ENCODE measurements at places on chromosomes 3 and 15.

DNA sequence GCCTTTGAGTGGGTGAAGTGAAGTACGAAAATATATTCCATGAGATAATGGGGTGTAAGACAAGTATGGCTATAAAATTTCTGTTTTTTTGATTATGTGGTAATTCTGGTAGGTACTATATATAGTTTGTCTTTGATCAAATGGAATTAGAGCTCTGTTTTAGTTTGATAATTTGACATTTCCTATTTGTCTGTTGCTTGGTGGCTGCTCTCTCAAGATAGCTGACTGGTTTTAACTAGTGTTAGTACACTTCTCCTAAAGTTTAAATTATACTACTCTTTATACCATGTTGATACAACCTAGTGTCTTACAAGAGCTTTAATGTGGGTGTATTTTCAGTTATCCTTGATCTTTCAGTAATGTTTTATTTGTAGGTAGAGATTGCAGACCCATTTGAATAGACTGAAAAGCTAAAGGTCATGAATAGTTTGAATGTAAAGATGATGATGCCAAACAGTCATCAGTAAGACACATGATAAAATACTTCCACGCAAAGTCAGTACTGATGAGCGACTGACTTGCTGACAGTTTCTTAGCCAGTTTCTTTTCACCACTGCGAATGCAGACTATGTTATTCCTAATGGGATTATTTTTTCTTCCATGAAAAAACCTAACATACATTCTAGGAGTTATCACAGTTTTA, 15.2 kb downstream of the SACM1L start:
- no peak for DNase-seq

DNA sequence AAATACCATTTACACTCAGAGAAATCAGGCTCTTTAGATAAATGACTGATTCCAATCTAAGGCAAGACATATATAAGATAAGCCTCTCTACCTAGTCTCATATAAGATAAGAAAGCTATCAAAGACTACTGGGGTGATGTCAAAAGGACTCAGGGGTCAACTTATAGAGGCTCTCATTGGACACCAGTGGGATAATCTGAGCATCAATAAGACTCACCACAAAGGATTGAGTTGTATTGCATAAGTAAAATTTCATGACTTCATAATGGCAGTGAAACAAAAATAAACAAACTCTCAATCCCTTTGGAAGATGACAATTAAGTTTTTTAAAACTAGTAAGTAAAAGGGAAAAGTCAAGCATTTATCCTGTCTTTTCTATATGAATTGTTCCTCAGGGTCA, 317.8 kb downstream of the SHQ1 start:
- DNase-seq = no peak

DNA sequence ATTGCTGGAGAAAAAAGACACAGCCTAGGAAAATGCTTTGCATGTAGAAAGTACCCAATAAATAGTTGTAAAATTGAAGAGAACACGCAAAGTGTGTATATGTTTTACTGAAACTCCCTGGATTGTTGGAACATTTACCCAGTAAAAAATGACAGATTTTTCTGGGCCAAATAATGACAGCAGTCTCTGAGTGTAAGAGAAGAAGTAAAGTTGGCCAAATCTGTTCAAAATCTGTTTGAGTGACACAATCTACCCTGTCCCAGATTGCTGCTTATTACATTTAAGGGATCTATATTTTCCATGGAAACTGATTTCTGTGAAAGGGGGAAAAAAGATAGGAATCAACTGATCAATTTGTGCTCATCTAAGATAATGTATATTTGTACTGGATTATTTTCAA, 267.9 kb downstream of the TUSC7 start:
- no peak for DNase-seq

DNA sequence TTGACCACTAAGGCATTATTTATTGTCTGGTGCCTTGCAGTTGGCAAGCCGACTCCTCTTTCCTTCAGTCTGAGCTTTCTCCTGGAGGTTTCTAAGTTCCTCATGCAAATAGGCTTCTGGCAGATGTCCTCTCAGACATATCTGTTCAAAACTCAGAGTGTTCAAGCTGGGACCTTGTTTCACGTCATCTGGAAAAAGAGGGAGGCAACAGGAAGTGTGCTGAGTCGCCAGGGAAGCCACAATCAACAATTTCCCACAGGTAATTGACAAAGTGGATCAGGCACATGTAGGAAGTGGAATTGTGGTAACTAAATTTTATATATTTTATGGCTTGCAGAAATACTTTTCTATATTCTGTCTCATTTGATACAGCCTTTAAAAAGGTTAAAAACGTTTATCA, 14.6 kb downstream of the SCG5 start:
- no peak for DNase-seq

DNA sequence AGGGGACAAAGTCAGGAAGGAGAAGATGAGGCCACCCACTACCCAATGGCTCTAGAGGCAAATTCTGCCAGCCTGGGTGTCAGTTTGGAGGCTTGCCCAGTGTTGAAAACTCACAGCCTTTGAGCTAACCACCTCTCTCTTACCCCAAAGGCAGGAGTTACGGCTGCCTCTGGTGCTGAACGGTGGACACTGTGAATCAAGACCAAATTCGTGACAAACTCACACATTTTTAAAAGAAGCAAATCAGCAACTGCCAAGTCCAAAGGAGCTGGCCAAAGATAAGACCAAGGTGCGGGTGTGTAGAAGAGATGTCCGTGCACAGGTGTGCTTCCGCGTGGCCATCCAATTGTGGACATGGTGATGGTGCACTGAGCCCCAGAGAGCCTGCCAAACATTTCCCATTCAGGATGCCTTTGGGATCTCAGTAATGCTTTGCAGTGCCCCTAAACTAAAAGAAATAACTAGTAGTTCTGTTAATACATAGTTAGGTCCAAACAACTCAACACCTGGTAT, 74.6 kb downstream of the FAM174B start:
- DNase-seq = no peak

GRCh38 chr3:178397836-178398235, 138.4 kb upstream of the KCNMB2 start:
- no peak for DNase-seq

DNA sequence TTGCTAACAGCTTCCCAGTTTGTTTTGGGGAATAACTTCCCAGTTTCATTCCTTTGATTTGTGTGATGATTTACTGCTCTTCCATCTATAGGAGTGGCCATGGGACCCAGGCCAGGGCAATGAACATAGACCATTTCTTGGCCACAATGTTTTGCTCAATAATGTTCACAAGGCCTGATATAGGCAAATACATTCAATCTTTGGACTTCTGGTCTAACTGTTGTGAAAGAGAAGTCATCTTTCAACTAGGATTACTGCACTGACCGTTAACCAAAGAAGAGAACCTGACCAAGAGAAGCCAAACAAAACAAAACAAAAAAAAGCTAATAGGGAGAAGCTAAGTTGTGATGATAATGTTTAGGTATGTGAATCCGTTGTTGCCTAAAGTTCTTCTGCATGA, 221.8 kb upstream of the SUCLG2 start:
- no peak for DNase-seq

GRCh38 chr15:52496175-52496574, 32.5 kb downstream of the MYO5A start:
- DNase-seq = no peak

DNA sequence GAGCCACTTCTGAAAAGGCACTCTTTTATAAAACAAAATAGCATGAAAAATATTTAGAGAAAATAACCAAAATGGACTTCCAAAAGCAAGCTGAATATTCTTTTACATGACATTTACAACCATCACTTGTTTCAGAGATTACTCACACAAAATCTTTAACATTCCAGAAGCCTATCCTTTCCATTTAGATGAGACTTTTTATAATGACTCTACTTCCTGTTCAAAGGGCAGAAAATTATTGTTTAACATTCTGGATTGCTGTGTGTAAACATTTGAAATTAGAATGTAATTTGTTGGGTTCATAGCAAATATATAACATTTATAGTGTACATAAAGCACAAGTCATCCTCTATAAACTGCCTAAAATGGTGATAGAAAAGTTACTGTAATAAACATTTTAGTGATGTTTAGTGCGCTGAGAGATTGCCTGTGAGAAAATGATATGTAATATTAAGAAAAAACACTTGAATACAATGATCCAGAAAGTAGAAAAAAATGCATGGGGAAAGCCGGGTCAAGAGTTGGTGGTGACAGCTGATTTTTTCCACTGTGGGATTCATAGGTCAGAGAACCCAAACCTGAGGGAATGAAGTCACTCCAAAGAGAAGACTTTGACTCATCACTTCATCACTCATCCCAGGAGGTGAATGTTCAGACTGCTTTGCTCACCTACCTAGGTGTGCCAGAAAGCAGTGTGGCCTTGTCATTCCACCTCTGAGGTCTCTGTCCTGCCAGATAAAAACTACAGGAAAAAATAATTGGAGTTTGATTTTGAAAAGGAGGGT, 305.8 kb downstream of the ARPP21 start:
- DNase-seq = no peak

- DNase-seq = peak; percentile 85
Measured at GRCh38 chr3:2098398-2099027, at the start of gene CNTN4. CNTN4 (plus strand) TSS chr3:2098866.
